Smooth muscle cell of the brain vasculature (primary cell): ENCODE measurements at places on chromosomes 4 and X.

GRCh38 chr4:114768501-114768900 lies 169.9 kb downstream of the UGT8 start:
- DNase-seq, result no peak

GRCh38 chr4:35217331-35217730 lies 1027.0 kb downstream of the ARAP2 start:
- DNase-seq, result no peak

DNA sequence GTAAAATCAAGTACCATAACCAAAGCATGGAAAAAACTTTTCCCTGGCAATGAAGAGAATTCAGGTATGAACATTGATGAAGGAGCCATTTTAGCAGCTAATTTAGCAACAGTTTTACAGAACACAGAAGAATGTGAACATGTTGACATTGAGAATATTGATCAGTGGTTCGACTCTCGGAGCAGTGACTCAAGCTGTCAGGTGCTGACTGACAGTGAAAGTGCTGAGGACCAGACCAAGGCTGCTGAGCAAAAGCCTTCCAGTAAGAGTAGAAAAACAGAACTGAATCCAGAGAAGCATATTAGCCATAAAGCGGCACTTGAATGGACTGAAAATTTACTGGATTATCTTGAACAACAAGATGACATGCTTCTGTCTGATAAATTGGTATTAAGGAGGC lies 2.8 kb downstream of the TIGD2 start:
- no peak for DNase-seq

DNA sequence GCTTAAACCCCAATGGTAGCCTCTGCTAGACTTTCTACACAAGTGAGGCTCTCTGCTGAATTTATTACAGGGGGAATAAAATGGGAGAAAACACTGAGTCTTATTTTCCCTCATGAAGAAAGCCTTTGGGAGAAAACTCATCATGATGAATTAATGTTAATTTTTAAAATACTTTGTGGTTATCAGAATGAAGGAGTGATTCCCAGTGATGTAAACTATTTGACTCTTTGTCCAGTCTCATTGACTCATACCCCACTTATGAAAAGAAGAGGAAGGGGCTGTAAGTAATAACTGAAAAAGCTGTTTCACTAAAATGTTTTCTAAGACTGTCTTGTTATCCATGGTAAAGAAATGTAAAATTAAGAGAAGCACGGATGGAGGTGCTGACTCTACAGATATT lies 208.8 kb downstream of the GRIA3 start:
- DNase-seq, result no peak

DNA sequence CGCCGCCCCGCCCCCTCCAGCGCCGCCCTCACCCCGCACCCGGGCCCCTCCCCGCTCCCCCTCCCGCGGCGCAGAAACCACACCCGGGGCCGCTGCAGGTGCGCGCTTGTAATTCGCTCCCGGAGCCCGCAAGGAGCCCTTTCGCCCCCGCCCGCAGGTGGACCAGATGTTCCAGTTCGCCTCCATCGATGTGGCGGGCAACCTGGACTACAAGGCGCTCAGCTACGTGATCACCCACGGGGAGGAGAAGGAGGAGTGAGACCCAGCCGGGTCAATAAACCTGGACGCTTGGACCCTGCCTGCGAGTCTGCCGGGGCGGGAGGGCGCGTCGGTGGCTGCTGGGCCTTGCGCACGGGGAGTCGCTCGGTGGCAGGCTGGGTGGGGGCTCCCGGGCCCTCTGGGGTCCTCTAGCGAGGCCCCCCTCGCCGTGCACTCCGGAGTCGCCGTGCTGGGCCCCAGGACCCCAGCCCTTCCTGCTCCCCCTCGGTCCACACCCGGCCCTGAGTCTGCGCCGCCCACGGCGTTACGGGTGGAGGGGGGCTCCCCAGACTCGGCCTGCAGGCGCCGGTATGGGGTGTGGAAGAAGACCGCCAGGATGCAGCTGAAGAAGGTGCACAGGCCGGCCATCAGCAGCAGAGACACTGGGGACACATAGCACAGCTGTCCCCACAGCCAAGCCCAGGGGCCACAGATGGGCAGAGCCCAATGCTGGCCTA lies 7.1 kb downstream of the SLC49A3 start:
- DNase-seq, result no peak

GRCh38 chrX:19827088-19827487 lies 60.3 kb downstream of the SH3KBP1 start:
- no peak for DNase-seq

DNA sequence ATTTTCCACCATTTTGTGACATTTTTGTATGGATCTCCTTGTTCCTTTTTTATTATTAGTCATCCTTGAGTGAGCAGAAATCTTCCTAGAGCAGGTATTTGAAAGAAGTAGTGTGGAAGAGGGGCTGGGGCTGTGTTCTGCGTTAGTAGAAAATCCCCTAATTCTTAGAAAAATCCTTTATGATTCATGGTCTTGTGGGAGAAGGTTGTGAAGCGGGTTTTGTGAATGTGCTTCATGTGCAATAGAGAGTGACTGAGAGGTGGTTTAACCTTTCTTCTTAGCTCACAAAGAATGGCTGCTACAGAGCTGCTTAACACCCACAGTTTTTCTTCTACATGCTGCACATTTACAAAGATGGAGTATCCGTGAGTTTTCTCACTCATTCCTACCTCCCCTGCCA lies 220.5 kb downstream of the IDS start:
- DNase-seq, result no peak

GRCh38 chrX:72461766-72462165 lies 110.9 kb downstream of the HDAC8 start:
- no peak for DNase-seq

GRCh38 chrX:19410259-19410658 lies 66.5 kb downstream of the PDHA1 start:
- DNase-seq, result no peak

DNA sequence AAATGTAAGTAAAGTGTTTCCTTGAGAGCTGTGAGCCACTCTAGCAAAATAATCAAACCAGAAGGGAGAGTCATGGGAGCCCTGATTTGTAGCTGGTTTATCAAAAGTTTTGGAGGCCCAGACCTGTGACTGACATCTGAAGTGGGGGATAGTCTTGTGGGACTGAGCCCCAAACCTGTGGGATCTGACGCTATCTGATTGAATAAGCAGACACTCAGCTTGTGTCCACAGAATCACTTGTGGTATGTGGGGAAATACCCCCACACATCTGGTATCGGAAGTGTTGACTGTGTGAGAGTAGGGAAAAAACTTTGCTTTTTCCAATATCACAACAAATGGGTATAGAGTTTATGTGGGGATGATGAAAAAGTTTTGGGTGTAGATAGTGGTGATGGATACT lies 35.4 kb downstream of the FUNDC1 start:
- no peak for DNase-seq

DNA sequence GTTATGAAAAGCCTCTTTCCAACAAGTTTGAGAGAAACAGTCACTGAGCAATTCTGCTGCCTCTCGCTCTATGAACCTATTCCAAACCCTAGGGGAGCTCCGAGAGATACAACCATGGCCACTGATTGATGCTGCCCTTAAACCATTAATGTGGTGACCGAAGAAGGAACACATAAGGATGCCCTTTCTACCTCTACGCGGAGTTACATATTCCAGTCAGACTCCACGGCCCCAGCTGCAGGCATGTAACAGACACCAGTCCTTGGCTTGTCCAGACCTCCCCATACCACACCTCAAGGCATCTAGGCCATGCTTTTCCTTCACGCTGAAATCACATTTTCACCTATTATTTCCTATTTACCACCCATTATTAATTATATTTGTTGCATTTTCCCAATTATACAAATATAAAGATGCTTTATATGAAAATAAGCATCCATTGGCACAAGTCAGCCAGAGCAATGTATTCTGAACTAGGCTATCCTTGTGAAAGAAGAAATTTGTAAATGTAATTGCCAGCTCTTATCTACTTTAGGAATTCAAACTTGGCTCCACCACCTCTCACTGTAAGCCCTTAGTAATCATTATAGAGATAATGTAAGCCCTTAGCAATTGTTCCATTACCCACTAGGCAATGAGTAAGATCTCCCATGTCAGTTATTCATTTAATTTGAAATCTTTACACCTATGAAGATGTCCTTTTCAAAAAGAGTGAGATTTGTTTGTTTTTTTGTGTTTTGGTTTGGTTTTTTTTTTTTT lies 338.4 kb downstream of the NR3C2 start:
- no peak for DNase-seq

- no peak for DNase-seq
Observed at GRCh38 chr4:141220271-141220670, 424 bp upstream of the ZNF330 start.

GRCh38 chr4:83546786-83547185 lies 10.9 kb downstream of the GPAT3 start:
- no peak for DNase-seq

GRCh38 chr4:152138451-152138850 lies 377.6 kb upstream of the GATB start:
- no peak for DNase-seq

DNA sequence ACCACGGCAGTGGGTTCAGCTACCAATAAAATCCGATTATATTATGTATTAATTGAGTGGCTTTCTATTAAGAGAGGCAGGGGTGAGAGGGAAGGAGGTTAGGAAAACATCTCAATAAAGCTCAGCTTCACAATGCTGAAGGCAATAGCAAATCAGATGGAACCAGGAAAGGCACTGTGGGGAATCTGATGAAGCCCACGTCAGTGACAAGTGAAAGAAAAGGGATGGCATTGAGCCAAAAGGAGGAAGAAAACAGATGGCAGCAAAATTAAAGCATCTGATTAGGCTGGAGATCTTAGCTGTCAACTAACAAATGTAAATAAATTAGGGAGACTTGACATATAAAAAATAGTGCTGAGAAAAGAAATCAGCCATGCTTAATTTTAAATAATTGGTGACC lies 180.9 kb downstream of the RASL11B start:
- DNase-seq, result no peak

- no peak for DNase-seq
Observed at GRCh38 chr4:40848940-40849339, 99.2 kb downstream of the NSUN7 start.

GRCh38 chr4:133498149-133498548 lies 349.1 kb downstream of the PCDH10 start:
- DNase-seq, result no peak
